ENCODE measurements at places on chromosomes 2 and 18.

- no peak for DNase-seq
These were observed 86.6 kb downstream of the ANTXR1 start for GRCh38 chr2:69099541-69099940.

- DNase-seq = no peak
These were observed 20.2 kb downstream of the PROKR1 start for GRCh38 chr2:68663371-68664156.

DNA sequence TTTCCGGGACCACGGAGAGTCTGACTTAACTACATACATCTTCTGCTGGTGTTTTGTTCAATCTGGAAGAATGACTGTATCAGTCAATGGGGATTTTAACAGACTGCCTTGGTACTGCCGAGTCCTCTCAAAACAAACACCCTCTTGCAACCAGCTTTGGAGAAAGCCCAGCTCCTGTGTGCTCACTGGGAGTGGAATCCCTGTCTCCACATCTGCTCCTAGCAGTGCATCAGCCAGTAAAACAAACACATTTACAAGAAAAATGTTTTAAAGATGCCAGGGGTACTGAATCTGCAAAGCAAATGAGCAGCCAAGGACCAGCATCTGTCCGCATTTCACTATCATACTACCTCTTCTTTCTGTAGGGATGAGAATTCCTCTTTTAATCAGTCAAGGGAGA lies 23.1 kb downstream of the ICOS start:
- no peak for DNase-seq

DNA sequence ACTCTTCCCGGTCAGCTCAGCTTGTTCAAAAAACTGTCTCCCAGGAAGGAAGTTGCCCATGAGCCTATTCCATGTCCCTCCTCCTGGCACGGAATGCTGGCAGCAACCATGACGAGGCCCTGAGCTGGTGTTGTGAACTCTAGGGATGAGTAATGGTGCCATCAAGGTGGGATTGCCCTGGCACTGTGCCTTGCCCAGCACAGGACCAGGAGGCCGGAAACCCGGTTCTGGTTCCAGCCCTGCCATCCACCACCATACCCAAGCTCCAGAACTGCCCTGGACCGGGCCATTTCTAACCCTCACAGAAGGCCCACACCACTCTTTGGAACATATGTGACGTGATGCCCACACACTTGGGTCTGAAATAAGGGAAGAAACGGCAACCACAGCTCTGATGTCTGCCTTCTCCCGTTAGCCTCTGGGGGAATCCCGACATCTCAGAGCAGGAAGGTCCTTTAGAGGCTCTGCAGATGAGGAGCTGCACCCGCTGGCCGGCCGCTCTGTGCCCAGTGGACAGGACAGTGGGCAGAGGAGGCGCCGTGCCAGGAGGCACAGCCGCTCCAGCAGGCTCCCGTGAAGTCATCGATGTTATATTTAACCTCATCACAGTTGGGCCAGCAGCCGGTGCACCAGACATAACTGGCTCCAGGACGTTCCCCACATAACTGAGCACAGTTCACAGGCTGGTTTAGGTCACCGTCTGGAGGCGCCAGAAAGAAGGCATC lies 462.1 kb upstream of the ID2 start:
- DNase-seq = no peak

DNA sequence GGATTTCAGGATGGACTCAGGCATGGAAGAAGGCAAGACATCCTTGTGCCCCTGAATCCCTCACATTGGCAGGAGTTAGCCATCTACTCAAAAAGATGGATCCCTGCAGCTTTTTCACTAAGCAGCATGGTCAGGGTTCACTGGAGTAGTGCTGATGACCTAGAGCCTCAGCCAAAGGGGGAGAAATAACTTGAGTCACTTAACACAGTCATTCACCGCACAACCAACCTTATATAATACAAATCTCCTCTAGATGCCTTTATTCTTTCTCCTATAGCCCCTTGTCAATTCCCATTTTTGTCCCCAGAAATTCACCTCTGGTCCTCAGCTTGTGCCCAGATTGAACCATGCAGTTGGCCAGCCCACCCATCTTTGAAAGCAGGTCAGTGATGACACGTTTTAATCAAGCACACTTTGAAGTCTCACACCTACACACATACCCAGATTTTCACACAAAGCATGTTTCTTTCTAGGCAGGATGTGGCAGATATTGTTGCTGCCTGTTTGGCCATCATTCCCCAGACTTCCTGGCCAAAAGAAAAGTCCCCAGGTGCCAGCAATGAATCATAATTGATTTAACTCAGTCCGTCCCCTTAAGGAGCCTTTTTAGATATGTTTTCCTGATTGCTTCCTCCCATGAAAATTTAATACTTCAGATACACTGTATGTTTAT lies 84.2 kb downstream of the LBH start:
- no peak for DNase-seq

DNA sequence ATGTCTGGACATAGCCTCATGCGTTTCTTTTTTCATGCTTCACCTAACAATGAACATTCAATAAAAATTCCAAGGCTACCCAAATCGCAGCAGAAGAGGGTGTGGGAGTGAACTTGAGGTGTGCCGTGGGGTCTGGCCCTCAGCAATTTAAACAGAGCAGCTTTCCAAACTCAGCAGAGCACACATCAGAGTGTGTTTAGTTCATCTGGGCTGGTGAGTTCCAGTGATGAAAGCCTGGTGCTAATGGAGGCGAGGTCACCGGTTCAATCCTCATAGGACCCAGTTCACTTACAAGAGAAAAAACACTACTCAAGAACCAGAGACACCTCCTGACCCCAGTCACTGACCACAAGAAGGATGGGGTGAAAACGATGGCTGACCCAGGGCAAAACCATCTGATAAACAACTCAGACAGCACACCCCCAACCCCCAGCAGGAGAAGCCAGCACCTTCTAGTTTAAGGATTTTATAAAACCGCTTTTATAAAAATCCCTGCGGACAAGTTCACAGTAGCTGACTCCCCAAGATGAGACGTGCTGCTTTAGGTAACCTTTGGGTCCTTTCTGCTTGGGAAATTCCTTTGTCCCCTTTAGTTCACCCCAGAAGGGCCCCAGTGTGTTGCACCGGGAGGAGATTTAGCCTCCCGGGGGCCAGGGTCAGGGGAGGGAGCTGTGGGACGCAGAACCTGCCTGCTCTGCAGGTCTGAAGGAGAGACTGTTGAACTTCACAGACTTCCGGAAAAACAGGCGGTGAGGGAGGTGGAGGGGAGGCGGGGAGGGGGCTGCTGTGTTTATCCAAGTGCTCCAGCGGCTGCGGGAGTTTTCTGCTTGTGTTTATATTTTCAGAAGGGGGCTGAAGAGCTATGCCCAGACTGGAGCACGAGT lies 152.7 kb upstream of the SOX11 start:
- no peak for DNase-seq

GRCh38 chr2:199441759-199442158 lies 16.0 kb downstream of the SATB2 start:
- DNase-seq = no peak

GRCh38 chr2:200393191-200393590 lies 86.7 kb downstream of the SPATS2L start:
- no peak for DNase-seq

GRCh38 chr18:35387152-35387571 lies 10.0 kb upstream of the ZNF396 start:
- peak; percentile 22 for DNase-seq

DNA sequence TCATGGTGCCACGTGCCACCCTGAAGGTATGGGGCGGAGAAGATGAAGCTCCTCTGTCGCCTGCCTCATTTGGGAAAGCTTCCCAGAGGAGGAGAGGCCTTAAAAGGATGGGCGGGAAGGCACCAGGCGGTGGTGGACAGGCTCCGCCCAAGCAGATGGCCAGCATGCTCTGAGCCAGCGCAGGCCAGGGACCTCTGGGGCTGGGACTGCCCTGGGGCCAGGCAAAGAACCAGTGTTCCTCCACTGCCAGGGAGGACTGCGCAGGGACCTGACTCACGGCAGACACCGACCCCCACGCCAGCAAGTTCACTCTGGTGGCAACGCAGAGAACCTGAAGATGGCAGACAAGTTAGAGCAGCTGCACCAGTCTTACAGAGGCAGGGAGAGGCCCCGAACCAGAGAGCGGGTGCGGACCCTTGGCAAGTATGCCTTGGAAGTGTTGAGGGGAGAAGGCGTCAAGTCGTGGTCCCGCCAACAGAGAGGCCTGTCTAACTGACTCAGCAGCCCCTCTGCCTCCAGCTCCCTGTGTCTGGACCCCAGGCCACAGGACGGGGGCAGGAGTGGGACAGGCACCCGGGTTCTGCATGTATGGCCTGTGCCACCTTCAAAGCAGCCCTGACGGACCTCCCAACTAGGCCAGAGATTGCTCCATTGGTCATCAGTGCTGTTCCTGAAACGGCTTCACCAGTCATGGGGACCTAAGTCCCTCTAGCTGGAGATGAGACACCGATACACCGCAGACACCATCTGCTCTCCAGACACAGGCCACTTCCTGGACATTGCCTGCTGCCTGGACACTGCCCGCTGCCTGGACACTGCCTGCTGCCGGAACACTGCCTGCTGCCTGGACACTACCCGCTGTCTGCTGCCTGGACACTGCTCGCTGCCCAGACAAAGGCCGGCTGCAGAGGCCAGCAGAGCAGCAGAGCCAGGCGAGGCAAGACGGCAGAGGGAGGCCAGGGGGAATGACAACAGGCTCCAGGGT lies 124.7 kb downstream of the HDAC4 start:
- DNase-seq = peak; percentile 26

GRCh38 chr2:241812730-241813643 lies 4.0 kb downstream of the NEU4 start:
- no peak for DNase-seq

DNA sequence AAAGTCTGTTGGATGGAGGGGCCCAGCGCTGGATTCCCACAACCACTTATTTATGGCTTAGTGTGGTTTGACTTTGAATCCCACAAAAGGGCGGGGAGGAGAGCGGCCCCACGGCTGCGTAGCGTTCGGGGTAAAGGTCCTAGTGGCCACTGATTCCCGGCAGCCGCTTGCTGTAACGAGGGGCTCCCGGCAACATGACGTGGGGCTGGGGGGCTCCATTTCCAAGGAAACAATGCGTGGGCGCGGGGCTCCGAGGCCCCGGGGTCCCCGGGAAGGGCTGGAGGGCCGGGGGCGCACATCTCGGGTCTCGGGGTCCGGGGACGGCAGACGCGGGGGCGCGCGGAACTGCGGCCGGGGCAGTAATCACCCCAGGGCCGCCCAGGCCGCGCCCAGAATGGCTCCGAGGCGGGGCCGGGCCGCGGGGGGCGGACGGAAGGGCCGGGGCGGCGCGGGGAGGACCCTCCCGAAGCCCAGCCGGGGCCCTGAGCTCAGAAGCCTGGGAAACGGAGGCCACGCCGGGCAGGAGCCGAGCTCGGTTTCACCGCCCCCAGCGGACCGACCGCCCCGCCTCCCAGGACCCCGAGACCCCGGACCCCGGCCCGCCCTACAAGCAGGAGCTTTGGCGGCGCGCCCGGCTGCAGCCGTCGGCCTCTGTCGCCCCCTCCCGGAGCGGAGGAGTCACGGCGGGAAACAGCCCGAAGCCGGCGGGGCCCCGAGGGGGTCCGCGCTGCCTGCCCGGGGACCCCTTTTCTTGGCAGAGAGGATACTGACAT lies 11.9 kb upstream of the MLPH start:
- DNase-seq = peak; percentile 81

- DNase-seq = no peak
These were observed 6.8 kb upstream of the LRRTM1 start for GRCh38 chr2:80311304-80311703.

GRCh38 chr2:222945887-222946286 lies 85.1 kb downstream of the ACSL3 start:
- DNase-seq = no peak

- DNase-seq = peak; percentile 8
These were observed 185.5 kb downstream of the CCDC85A start for GRCh38 chr2:56369316-56369715.

DNA sequence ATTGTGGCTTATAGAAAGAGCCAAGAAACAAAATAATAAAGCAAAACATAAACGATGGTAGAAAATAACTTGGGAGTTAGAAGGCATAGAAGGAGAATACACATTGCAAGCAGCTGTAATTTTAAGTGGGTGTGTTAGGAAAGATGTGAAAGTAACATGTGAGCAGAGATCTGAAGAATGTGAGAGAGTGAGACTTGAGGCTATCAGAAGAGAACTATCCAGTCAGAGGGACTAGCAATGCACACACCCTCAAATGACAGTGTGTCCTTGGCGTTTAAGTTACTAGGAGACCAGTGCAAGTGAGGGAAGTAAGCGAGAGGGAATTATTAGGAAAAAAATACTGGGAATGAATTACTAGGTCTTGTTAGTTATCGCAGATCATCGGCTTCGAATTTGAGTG lies 304.9 kb downstream of the DSEL start:
- DNase-seq = no peak
